Sigmoid colon (tissue), 7 donors: ENCODE measurements at places on chromosomes 13 and 19. TPM values are rescaled to one million over a fixed set of nuclear protein-coding genes. Genes with fewer than 3 reads are reported as not detected.

The RFPL4A gene
- 0.19 TPM for polyA plus RNA-seq

The ZNF226 gene
- polyA plus RNA-seq, result 27.3 TPM

The F2RL3 gene
- polyA plus RNA-seq, result 0.69 TPM

The RDH8 gene
- not detected for polyA plus RNA-seq

The NKPD1 gene
- not detected for polyA plus RNA-seq

GRCh38 chr13:81171065-81171647 is 830.2 kb upstream of the SPRY2 start:
- no peak for DNase-seq

- no peak for DNase-seq
These were observed 119.7 kb downstream of the LHFPL6 start for GRCh38 chr13:39483326-39483725.

DNA sequence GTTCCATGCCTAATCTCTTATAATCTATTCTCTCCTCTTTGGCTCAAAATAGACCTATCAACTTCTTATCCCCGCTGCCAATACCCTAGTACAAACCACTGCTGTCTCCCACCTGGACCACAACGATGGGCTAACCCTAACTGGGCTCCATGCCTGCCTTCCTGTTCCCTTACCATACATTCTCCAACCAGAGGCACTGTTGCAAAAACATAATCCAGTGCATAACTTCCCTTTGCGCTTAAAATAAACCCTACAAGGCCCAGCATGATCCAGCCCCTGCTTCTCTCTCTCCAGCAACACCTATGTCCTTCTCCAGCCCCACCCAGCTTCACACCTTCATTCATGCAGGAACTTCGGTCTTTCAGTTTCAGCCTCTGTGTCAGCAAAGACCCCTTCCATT is 27.4 kb upstream of the CEBPA start:
- DNase-seq, result no peak

GRCh38 chr19:2653218-2653617 is 49.3 kb downstream of the GNG7 start:
- no peak for DNase-seq

DNA sequence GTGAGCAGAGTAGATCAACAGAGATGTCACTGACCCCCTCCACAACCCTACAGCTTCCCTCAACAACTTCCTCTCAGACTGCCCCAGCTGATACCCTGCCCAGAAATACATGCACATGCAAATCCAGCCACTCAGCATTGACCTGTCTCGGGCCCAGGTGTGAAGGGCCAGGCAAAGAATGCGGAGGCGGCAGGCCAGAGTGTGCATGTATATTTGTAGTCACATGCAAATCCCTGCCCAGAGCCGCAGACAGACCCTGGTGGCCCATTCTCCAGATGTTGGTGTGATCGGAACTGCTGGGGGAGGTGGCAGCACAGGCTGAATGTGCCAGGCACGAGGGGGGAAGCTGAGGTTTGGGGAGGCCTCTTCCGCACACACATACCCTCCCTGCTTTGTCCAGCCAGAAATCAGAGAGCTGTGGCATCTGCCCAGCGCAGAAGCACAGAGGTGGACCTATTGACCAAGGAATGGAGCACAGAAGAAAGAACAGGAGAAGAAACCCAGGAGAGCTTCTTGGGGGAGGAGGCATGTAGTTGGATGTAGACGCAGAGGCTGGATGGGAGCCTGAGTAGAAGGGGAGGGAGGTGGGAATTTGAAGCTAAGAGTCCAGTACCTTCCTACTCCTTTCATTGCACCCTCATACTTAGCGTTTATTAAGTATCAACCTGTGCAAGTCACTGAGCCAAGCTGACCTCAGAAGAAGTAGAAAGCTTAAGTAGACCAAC is 14.4 kb downstream of the MEF2B start:
- DNase-seq, result no peak

- no peak for DNase-seq
These were observed 221.8 kb downstream of the OLFM4 start for GRCh38 chr13:53250272-53250875.

GRCh38 chr19:47309038-47309437 is 623 bp upstream of the C5AR1 start:
- DNase-seq, result no peak

DNA sequence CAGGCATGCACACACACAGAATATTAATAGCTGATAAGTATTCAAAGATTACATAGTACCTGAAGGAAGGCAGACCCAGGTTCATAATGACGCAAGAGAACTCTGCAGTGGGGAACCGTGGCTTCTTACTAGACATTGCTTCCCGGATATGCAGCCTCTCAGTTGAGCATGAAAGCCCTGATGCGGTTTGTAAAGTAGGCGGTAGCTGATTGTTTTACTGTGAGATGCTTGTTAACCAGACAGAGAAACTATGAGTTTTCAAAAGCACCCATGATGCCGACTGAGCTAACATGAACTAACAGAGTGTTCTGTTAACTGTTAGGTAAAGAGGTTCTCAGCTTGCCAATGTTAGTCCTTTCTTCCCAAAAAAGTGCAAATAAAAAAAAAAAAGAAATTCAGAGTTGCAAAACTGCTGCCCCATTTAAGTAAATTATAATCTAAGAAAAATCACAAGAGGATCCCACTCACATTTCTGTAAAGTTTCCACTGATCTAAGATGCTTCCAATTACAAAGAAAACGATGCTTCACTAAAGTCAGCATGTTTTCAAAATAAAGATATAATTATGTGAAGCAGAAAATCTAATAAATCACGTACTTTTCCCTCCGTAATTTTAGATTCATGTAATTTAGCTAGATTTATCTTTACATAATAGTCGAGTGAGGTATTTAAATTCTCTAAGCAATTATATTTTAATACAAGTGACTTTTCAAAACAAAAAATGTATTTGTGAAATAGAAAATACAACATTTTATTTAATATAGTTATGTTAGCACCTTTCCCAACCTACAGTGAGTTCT is 2.2 kb downstream of the FLT1 start:
- no peak for DNase-seq

- no peak for DNase-seq
These were observed 656.0 kb downstream of the GPC5 start for GRCh38 chr13:92054389-92054788.

GRCh38 chr13:60047918-60048317 is 115.8 kb downstream of the DIAPH3 start:
- no peak for DNase-seq

- DNase-seq, result no peak
These were observed 2.5 kb downstream of the PDE4A start for GRCh38 chr19:10422846-10423245.

DNA sequence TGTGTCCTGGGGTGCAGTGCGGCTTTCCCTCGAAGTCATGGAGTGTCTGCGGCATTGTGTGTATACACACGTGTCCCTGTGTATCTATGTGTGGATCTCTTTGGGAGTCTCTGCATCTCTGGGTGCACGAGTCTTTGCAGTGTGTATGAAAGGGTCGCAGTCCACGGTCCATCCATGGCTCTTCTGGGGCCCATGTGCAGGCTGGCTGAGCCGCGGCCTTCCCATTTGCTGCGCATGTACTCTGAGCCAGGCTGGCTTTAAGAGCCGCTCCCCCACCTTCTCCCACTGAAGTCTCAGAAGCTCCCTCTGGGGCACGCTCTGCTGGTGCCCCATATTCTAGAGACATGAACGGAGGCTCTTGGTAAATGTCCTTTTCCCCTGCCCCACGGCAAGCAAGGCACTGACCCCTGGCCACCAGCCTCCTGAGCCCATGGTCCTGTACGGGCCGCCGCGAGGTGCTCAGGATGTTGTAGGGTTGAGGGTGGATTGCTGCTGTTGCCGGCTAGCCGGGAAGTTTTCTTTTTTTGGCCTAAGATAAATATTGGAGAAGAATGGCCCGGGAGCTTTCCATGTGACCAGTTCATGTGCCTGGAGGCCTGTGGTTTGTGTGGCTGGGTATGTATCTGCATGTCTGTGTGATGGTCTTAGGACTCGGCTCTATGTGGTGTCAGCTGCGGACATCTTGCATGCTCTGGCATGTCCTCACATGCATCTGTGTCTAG is 31.9 kb downstream of the PAK4 start:
- DNase-seq, result no peak

DNA sequence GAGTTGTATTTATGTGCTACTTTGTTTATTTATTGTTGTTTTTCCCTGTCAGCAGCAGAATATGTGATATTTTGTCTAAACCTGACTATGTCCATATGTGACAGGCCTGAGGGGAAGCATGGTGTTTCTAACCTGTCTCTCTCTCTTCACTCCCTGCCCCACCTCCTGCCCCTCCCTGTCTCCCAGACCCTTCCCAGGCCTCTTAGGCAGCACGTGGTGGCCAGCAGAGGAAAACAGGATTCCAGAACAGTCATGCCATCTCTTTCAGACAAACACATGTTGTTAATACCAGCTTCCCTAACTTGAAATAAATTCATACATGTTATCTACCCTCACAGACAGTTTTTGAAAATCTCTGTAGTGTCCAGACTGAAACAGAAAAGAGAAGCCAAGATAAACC is 31.0 kb upstream of the ATP11A start:
- DNase-seq, result no peak

- DNase-seq, result peak; percentile 88
These were observed 7.1 kb upstream of the NFIC start for GRCh38 chr19:3359015-3359918.
